Fibroblast of skin of right biceps (primary cell): ENCODE measurements at places on chromosomes 5 and 9.
A peak's percentile ranks its signal among the peaks of the same experiment; 100 is the strongest.

DNA sequence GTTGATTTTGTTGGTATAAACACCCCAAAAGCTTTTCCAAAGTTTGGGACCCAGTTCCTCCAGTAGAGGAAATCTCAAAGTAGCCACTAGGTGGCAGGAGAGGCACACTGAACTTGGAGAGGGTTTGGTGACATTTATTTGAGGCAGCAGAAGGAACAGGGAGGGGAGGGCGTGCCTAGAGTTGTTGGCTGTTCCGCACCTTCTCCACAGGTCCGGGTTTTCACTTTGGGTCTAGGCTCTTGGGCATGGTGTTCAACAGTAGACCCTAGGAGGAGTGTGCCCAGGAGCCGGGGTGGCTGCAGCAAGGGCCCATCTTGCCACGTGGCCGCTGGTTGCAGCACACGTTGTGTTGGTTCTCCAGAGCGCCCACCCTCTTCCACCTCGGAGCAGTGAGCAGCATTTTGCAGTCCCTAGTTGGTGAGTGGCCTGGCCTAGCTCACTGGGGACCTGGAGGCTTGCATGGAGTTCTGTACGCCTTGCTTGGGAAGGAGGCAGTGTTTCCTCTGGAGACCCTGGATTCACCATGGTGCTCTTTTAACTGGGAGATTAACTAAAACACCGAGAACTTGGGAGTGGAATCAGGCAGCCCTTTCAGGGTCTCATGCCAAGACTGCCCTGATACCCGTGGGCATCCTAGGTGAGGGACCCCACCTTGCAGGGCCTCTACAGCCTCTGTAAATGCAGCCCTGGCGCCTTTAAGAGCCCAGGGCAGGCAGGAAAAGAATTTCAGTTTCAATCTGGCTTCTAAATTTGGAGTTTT lies 28.2 kb downstream of the PTPA start:
- DNase-seq, result peak; percentile 90

GRCh38 chr9:4741365-4742089 lies 525 bp upstream of the AK3 start:
- no peak for DNase-seq

- DNase-seq, result peak; percentile 63
Observed at GRCh38 chr9:86099701-86100364, 475 bp upstream of the GOLM1 start.

GRCh38 chr5:114477816-114478334 lies 116.0 kb downstream of the KCNN2 start:
- DNase-seq, result no peak

GRCh38 chr5:157912621-157913325 lies 53.8 kb upstream of the CLINT1 start:
- DNase-seq, result no peak

GRCh38 chr5:36876299-36876964 lies at the start of gene NIPBL:
Gene NIPBL, plus strand, starts transcription at chr5:36876769. Its CDS starts 76,928 bp downstream, at chr5:36953697.
- DNase-seq, result peak; percentile 97

GRCh38 chr9:84121991-84122523 lies 141.5 kb downstream of the RMI1 start:
- DNase-seq, result peak; percentile 35

DNA sequence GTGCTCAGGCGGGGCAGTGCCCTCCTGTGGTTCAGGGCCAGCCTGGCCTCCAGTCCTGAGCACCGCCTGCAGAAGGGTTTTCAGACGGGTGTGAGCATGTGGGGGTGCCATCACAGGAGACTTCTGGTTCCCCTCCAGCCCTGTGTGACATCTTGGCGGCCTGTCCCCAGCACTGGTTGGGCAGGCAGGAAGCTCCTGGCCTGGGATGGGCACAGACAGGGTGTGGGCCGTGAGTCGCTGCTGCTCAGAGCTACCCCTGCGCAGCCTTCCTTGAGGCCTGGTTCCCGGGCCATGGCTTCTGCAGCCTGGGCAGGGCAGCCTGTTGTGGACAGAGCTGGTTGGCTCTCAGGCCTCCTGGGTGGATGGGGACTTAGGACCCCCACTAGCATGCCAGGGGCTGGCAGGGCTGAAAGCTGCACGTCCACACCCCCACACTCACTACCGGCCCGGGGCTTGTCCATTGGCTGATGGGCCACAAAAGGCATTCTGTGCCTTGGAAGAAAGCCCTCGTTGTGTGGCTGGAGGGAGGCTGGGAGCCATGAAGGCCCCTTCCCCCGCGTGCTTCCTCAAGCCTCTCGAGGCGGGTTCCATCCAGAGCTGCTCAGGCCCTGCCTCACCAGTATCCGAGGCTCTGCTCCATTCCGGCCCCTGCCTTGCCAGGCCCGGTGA lies 58.7 kb downstream of the RXRA start:
- peak; percentile 27 for DNase-seq

DNA sequence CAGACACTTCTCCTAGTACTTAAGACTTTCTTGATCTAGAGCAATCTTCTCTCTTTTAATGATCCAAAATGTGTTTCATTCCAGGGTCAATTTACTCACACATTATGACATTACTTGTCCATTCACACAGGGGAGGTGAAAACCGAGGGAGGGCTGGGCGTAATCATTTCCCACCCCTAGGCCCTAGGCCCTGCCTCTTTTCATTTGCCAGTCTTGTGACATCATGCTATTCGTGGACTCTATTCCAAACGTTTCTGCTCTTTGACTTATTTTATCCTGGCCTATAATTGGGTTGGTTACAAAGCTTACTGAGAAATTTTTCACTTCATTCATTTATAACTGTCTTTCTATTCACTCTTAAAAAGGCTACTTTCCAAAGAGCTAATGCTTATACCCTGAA lies 2.4 kb downstream of the DCAF12 start:
- DNase-seq, result no peak

DNA sequence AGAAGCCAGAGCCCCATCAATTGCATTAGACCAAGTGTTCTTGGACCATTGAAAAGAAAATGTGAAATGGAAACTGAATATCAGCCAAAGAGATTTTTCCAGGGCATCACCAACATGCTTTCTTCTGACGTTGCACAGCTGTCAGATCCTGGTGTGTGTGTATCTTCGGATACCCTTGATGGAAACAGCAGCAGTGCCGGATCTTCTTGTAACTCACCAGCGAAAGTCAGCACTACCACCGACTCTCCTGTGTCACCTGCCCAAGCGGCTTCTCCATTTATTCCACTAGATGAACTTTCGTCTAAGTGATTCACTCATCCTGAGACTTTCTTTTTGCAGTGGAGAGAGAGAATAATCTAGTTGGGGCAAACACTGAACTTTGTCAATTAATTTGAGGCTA lies 75.7 kb downstream of the PIP5K1B start:
- DNase-seq, result no peak

- no peak for DNase-seq
Observed at GRCh38 chr5:40549616-40550015, 130.1 kb upstream of the PTGER4 start.

DNA sequence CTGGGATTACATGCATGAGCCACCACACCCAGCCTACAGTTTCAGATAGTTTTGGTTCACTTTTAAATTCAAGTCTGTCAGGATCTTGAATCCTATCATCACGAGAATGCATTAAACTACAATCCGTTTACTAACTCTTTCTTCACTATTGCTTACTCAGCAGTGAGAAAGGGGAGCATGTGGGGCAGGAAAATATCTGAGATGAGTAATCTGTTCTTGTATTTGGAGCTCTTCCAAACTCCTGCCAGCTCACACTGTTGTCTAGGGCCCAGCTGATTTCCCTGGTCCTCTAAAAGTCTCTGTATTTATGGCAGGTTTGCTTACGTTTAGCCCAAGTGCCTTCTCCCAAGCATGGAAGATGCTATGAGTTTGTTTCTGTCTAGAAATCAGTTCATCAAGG lies 152.2 kb downstream of the FGF18 start:
- DNase-seq, result peak; percentile 54

DNA sequence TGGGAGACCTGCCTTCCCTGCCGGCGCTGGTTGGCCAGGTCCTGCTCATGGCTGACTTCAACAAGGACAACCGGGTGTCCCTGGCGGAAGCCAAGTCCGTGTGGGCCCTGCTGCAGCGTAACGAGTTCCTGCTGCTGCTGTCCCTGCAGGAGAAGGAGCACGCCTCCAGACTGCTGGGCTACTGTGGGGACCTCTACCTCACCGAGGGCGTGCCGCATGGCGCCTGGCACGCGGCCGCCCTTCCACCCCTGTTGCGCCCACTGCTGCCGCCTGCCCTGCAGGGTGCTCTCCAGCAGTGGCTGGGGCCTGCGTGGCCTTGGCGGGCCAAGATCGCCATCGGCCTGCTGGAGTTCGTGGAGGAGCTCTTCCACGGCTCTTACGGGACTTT lies 10.6 kb downstream of the DIPK1B start:
- DNase-seq, result no peak

GRCh38 chr5:124663101-124663506 lies 83.3 kb downstream of the ZNF608 start:
- no peak for DNase-seq

- DNase-seq, result no peak
Observed at GRCh38 chr9:117777823-117778222, 73.6 kb downstream of the TLR4 start.

DNA sequence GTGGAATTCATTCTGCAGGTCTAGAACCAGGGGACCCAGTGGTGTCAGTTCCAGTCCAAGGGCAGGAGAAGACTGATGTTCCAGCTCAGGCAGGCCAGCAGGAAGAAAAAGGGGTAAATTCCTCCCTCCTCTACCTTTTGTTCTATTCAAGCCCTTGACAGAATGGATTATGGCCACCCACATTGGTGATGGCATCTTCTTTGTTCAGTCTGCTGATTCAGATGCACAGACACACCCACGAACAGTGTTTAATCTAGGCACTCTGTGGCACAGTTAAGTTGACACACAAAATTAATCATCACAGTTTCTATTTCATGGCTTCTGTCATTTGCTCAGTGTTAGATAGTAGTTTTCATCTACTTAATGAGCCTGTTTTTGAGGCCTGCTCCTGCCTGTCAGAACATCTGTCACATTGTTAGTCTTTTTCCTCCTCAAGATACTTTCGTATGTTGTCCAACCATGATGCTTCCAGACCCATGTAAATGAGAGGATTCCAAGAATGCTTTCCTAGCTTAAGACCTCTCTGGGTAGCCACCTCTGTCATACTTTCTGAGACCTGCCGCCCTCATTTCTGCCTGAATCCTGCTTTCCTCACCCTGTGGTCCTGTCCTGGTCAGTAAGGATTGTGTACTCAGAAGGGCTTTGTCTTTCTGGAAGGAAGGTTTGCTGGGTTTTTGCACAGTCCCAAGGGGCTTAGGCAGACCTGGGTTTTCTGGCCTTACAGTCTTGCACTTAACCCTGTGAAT lies 72.5 kb downstream of the SPIN1 start:
- DNase-seq, result no peak
